ENCODE measurements at places on chromosomes 12 and 14. TPM values are rescaled to one million over a fixed set of nuclear protein-coding genes. Genes with fewer than 3 reads are reported as not detected.

DNA sequence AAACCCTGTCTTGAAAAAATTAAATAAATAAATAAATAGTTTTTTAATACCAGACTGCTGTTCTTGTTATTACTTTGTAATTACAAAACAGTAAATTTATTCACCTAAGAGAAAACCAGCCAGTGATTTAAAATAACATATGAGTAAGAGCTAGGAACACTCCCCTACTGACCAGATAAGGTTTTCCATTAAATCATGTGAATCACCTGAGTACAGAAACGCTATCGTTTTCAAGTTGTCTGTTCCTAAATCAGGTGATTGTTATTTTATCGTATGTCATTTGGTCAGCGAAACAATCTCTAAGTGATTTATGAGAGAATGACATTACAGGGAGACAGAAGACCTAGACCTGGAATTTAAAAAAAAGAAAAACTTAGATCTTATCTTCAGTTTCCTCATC, 47.3 kb downstream of the RPS29 start:
- no peaks in the 10 kb centered on the region for H3K27me3 ChIP-seq
- peaks cover 33% of the 10 kb centered on the region for H3K36me3 ChIP-seq
- H3K4me3 ChIP-seq, result no peak overlapping the region
- no peak for DNase-seq

DNA sequence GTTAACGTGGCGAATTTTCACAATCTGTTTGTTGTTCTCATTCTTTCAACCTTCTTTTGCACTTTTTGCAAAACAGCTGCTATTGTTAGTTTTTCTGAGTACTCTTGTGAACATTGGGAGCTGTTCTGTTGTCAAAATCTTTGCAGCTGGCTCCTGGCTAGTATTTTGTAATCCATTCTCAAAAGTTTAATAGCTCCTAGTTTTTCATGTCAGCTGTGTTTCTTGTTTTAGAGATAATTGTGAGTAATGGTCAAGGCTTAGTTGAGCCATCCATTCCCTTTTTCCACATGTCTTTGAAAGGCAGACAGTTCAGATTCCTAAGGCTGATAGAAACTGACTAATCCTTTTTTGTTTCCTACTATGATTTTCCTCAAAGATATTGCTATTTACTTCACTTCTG, 39.1 kb upstream of the CRADD start:
- H3K27me3 ChIP-seq, result no peaks in the 10 kb centered on the region
- no peak for DNase-seq
- H3K36me3 ChIP-seq, result no peaks in the 10 kb centered on the region
- H3K4me3 ChIP-seq, result no peak overlapping the region

GRCh38 chr12:71787580-71787979, 32.9 kb downstream of the RAB21 start:
- H3K4me3 ChIP-seq, result no peak overlapping the region
- no peaks in the 10 kb centered on the region for H3K27me3 ChIP-seq
- H3K4me1 ChIP-seq, result no peaks in the 10 kb centered on the region
- peaks cover 27% of the 10 kb centered on the region for H3K36me3 ChIP-seq
- no peak for DNase-seq
- H3K27ac ChIP-seq, result no peak overlapping the region

DNA sequence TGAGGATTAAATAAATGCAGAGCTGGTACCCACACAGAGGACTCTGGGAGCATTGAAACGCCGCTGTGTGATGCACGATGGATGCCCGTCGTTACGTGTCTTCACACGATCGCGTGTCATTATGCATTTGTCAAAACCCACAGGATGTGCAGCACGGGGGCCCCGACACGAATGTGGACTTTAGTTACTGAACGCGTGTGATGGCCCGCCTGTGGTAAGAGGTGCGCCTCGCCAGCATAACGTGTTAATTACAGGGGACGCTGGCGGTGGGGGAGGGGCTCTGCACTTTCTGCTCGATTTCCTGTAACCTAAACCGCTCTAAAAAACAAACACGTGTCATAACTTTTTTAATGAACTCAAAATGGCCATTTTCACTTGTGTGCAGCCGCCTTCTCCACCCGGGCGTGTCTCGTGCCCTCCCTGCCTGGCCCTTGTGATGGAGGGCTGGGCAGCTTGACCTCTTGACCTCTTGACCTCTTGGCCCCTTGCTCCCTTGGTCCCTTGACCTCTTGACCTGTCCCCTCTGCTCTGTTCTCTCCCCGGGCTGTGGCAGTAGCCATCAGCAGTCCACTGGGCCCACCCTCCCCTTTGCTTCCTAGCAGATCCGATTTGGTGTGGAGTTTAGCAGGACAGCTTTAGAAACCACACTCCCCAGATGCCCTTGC, 33.7 kb upstream of the GALNT9 start:
- H3K36me3 ChIP-seq, result peaks cover 4% of the 10 kb centered on the region
- no peak overlapping the region for H3K27ac ChIP-seq
- no peak for DNase-seq
- no peaks in the 10 kb centered on the region for H3K27me3 ChIP-seq
- no peaks in the 10 kb centered on the region for H3K4me1 ChIP-seq

The PSEN1 gene
- 49.9 TPM for total RNA-seq
